ENCODE measurements at places on chromosomes 3 and 15.
A peak's percentile ranks its signal among the peaks of the same experiment; 100 is the strongest.

GRCh38 chr3:177131927-177132636, 65.2 kb downstream of the TBL1XR1 start:
- DNase-seq = no peak

GRCh38 chr15:66786708-66787488, 84.9 kb downstream of the SMAD6 start:
- DNase-seq = no peak

DNA sequence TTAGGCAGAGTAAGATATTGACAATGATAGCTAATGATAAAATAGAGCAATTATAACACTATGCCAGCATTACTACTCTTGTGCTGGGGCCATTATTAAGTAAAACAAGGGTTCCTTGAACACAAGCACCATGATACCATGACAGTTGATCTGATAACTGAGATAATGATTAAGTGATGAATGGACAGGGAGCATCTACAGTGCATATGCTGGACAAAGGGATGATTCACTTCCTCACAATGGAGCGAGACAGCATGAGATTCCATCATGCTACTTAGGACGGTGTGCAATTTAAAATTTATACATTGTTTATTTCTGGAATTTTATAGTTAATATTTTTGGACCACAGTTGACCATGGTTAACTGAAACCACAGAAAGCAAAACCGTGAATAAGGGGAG, 156.6 kb downstream of the FHIT start:
- DNase-seq = no peak

DNA sequence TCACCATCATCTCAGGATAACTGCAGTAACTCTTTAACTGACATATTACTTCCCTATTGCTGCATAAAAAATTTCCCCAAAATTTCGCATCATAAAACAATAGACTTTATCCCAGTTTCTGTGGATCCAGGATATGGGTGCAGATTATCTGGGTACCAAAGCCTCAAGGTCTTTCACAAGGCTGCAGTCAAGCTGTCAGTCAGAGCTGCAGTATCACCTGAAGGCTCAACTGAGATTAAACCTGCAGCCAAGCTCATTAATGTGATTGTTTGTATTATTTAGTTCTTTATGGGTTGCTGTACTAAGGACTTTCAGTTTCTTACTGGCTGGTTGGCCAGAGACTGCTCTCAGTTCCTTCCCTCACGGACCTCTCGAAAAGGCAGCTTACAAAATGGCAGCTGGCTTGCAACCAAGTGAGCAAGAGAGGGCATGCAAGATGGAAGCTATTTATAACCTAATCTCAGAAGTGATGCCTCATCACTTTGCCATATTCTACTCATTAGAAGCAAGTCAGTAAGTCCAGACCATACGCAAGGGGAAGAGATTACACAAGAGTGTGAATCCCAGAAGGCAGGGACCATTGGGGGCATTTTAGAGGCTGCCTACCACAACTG, 54.9 kb downstream of the DCUN1D1 start:
- no peak for DNase-seq

DNA sequence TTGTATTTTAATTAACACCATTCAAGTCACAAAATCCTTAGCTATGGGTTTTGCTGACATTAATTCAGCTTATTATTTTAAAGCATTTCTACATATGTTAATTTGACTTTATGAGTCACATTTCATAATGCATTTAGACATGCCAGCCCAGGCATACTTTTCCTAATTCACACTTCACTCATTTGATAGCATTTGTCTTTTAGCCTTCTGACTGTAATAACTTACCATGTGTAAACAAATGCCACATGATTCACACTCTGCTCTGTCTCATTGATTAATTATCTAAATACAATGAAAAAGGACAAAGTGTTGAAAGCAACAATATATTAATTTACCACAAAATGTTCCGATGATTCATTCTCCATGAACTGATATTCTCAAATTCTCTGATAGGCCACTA, 927.8 kb upstream of the EPHA6 start:
- DNase-seq = no peak

DNA sequence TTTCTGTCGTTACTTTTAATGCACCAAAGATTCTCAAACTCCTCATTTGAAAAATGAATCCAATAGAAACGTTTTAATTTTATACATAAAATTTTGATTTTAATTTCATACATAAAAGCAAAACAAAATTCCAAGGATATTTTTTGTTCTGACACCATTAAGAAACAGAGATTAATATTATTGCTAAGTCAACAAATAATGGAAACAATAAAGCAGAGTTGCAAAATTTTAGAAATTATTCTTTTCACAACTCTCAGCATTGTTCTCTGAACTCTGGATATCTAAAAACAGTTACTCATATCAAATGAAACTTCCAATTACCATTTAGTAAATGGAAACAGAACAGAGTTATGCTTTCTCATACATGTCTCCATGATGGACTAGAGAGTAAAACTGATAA, 260.2 kb downstream of the EPHA6 start:
- DNase-seq = no peak

DNA sequence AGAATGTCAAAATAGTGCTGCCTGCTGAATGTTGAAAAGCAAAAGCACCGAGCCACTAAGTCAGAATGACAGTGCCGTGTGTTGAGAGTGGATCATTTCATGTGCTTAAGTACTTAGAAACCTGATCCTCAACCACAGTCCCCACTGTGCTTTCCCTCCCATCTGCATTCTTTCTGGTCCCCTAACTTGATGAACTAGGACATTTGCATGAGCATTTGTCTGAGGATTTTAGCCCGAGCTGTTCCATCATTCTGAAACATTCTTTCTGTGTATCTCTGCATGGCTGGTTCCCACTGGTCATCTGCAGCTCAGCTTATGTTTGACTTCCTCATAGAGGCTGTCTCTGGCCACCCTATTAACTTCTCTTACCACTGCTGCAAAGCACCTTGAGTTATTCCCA, 42.0 kb downstream of the SST start:
- no peak for DNase-seq

- DNase-seq = no peak
Measured at GRCh38 chr3:102036017-102036416, 186.7 kb downstream of the NFKBIZ start.

- DNase-seq = no peak
Measured at GRCh38 chr3:189122110-189122509, 49.7 kb upstream of the TPRG1 start.

DNA sequence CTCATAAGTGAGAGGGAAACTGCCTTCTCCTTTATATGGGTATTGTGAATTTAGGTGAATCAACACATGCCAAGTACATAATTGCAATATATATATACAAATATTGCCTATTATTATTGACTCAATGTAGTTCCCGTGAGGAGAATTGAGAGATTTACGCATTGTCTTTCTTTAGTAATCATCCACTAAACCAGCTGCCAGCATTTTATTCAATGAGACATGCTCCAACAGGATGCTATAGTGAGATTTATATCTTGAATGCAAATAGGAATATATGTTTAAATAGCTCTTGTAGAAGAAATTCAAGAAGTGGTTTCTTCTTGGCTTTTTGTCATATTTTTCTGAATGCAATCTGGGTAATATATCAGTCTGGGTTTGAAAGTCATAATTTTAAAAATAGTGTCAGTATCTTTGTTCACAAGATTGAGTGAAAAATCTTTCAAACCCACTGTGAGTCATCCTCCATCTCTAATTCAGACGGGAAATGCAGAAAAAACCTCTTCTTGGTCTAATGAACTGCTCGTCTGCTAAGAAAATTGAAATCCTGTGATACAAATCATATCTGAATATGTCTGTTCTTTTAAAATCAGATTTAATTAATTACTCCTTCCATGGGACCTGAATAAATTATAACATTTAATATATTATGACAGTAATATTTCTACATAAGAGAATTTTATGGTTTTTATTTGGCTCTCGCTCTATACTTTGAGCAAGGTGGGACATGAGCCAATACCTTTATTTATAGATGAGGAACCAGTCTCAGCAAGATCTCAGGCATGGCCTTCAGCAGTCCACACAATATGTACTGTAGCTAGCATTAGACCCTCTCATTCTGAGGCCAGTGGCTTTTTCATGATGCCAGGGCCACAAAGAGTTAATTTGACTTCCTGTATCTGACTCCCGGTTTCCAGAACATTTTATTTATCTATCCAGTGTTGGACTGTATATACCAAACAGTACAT, 516.0 kb downstream of the GABRG3 start:
- DNase-seq = no peak

GRCh38 chr15:47988564-47988963, 132.2 kb upstream of the SLC24A5 start:
- no peak for DNase-seq

DNA sequence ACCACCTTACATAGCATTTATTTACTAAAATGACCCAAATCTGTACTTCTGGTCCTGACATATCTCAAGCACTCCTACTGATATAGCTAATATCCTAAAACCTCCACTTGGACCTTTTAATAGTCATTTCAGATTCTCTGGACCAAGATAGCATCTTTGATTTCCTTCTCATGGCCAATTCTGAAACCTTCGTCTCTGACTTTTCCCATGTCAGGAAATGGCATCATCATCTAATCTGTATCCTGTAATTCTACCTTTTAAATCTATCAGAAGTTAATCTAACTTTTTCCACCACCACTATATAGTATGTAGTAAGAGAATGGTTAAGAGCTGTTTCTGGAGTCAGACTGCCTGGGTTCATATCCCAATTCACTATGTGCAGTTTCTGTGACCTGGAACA, 16.2 kb downstream of the STX19 start:
- DNase-seq = no peak

DNA sequence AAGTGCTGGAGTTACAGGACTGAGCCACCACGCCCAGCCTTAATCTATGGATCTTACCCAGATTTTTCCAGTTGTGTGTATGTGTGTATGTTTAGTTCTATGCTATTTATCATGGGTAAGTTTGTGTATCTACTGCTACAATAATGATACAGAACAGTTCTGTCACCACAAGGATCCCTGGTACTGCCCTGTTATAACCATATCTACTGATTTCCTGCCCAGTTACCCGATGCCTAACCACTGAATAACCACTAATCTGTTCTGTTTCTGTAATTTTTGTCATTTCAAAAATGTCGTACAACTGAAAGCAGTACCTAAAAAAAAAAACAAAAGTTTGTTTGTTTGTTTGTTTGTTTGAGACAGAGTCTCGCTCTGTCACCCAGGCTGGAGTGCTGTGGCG, 123.7 kb upstream of the RAP2B start:
- no peak for DNase-seq

- DNase-seq = peak; percentile 59
Measured at GRCh38 chr3:12984023-12984823, 89.0 kb downstream of the IQSEC1 start.

DNA sequence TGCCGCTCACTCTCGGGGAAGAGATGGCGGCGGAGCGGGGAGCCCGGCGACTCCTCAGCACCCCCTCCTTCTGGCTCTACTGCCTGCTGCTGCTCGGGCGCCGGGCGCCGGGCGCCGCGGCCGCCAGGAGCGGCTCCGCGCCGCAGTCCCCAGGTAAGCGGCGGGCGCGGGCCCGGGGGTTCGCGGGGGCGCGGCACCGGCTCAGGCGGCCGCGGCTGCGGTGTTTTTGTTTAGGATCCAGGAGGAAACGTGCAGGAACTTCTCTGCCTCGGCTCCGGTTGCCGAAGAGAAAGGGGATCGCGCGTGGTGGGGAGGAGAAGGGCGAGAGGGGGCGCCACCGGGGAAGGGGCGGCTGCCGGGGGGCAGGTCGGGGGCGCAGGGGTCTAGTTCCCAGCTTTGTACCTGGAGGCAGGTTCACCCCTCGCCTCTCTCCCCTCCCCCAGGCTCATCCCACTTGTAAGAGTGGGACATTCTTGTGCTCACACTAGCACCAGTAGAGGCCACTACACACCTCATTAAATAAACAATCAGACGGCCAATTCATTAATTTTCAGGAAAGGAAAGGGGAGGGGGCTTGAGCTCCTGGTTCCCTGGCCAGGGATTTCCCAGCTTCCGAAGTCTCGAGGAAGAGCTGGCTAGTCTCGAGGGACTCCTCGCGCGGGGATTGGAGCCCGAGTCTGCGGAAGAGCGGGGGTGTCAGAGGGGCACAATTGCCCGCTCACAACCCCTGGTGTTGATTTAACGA, 562 bp downstream of the NEO1 start:
- peak; percentile 4 for DNase-seq

- no peak for DNase-seq
Measured at GRCh38 chr15:96790004-96790403, 459.5 kb downstream of the NR2F2 start.

DNA sequence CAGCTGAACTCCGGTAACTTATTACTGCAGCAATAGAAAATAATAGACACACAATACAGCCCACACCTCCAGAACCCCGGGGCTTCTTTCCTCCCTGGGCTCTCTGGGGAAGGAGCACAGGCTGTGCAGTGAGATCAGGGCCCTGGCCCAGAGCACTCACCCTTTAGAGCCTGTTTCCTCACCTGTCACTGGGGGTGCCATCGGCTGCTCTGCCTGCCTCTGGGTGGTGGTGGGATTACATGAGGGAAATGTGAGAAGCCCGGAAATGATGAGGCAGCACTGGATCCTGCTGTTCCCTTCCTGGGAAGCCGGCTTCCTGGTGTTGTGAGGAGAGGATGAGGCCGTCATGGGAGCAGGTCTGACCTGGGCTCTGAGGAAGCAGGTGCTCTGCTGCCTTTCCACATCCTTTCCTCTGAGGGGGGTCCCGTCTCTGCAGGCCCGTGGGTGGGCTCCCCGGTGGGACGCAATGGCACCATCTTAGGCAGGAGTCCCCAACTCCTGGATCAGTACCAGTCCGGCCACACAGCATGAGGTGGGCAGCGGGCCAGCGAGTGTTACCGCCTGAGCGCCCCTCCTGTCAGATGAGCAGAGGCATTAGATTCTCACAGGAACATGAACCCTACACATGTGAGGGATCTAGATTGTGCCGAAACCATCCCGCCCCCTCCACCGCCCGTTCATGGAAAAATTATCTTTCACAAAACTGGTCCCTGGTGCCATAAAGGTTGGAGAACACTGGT, 220.9 kb upstream of the CTDSPL start:
- no peak for DNase-seq

DNA sequence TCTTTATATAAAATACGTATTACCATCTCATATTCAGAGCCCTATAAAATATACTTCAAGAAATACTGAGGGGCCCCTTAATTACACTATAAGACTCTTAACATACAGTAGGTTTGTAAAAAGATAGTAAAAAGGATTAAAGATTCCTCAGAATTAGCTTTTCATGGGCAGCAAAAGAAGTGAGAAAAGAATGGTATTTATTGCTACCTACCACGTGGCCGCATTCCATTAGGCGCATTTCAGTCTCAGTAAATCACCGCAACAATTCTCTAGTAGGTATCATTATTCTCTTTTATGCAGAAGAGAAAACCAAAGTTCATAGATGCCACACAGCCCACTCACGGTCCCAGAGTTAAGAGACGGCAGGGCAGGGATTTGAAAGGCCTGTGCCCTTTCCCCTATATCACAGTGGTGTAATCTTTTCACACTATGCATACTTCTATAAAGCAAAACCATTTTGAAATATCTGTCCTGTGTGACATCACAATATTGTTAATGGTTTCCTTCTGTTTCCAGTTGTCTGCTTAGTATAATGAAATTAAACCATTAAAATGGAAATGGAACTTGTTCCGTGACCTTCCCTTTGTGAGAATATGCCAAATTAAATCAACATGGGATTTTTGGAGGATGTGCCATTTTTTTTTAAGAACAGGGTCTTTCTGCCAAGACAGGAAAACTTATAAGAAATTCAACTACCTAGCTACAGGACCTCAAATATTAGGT, 1072.2 kb downstream of the FHIT start:
- no peak for DNase-seq

- DNase-seq = no peak
Measured at GRCh38 chr3:189629803-189630455, 1.3 kb upstream of the TP63 start.

Data from CD4-positive, alpha-beta T cell treated with Interleukin-1 beta for 1 hour (primary cell).